IPS-NIHi11 (cell line): ENCODE measurements at places on chromosomes 16 and 17.

DNA sequence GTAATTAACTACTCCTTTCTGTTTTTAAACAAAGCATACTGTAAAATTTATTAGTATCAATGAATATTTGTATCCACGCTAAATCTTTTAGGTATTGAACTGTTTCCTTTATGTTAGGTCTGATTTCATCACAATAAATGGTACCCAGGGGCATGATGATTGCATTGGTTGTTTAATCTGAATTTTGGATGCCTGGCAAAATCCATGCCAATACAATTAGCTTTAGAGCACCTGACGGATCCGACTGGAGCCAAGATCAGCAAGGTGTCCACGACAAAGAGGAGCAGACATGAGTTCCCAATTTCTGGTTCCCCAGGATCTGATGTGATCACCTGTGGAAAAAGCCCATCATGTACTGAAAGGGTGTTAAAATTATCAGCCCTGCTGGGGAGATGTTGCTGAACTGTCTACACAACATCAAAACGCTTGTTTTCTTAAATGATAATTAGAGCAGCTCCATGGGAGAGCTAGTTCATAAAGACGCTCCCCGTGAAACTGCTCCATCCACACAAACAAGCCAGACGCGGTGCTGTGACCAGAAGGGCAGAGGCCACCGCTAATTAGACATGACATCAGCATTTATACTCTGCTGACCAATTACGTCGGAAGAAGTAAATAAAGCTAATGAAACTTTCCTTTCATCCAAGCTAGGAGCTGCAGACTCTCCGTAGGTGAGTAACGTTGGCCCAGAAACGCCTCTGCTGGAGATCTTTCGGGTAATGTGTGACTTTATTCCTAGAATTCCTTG, 151.7 kb downstream of the CPPED1 start:
- DNase-seq = no peak

- DNase-seq = no peak
Observed at GRCh38 chr16:80670170-80670865, 129.5 kb downstream of the DYNLRB2 start.

GRCh38 chr17:16418685-16419068, 3.3 kb downstream of the TRPV2 start:
- DNase-seq = no peak

DNA sequence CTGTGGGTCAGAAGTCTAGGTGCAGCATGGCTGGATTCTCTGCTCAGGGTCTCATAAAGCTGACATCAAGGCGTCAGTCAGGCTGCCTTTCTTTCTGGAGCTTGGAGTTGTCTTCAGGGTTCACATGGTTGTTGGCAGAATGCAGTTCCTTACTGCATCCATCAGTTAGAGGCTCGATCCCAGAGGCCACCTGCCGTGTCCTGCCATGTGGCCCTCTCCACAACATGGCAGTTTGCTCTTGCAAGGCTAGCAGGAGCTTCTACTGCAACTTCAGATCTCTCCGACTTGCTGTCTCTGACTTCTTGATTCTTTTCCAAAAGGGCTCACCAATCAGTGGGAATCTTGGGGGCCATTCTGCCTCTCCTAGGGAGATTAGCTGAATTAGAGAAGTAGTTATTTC, 11.9 kb downstream of the PITPNC1 start:
- no peak for DNase-seq

DNA sequence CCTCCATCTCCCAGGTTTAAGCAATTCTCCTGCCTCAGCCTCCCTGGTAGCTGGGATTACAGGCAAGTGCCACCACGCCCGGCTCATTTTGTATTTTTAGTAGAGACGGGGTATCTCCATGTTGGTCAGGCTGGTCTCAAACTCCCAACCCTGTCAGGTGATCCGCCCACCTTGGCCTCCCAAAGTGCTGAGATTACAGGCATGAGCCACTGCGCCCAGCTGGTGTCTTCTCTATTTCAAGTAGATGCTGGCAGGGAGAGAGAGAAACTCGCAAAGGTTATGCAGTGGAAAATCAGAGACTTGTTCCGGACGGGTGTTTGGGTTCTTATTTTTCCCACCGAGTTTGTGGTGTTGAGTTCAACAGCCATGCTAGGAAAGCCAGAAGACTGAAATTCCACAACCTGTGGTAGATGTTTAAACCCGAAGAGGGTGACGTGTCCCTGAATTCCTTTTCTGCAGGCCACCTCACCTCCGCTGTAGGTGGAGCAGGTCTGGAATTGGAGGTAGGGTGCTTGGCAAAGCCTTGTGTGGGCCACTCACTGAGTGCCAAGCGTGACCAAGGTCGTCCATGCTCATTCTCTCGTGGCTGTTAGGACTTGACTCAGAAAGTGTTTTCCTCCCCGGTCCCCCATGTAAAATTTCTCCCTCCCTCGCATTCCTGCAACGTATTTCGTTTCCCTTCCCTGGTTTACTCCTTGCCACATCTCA, 7.3 kb upstream of the ZDHHC7 start:
- DNase-seq = no peak

GRCh38 chr17:55520402-55520801, 9.2 kb upstream of the SMIM36 start:
- DNase-seq = no peak

- DNase-seq = no peak
Observed at GRCh38 chr17:21286909-21287702, 2.6 kb downstream of the MAP2K3 start.

DNA sequence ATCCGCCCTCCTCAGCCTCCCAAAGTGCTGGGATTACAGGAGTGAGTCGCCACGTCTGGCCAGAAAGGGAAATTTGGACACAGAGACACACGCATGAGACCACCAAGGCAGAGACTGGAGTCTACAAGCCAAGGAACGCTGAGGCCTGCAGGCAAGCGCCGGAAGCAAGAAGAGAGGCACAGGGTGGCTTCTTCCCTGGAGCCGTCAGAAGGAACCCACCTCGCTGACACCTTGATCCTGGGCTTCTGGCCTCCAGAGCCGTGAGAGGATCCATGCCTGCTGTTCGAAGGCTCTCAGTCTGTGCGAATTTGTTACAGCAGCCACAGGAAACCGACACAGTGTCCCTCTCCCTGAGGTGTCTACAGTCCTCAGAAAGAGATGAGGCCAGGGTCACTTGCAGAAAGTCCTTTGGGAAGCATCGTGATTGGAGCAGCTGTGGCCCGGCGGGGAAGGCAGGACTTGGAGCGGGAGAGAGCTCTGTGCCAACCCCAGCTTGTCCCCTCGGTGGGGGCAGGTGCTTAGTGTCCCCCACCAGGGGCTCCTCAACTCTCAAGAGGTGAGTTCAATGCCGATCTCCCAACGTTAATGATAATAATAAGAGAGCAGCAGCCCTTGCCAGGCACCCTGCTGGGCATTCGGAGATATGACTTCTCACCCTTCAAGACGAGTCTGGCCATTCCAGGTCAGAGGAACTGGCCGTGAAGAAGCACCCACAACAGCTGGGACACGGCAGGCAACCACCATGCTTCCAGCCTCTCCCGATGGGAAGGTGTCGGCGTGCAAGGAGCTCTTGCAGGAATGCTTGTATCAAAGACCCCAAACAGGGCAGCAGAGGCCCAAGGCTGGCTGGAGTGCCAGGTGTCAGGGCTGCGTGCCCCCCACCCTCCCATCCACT, 68.4 kb upstream of the TNRC6C start:
- no peak for DNase-seq
